NCI-H1092 treated with DMSO at 0.1 percent for 48 hours (cell line): ENCODE measurements at places on chromosomes 12 and 14.
A peak's percentile ranks its signal among the peaks of the same experiment; 100 is the strongest.

- DNase-seq = no peak
Observed at GRCh38 chr12:80282761-80283160, 161.3 kb upstream of the PTPRQ start.

DNA sequence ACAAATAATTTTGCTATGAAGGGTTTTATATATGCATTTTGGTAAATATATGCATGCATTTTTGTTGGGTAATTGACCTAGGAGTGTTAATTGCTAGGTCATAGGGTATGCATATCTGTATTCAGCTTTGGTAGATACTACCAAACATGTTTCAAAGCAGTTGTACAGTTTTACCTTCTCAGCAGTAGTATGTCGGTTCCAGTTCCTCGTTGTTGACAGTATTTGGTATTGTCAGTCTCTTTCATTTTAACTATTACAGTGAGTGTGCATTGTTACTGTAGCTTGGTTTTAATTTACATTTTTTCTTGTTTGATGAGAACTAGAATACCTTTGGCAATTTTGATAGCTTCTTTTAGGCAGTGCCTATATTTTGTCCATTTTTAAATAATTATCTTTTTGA is 98.9 kb downstream of the ARID2 start:
- DNase-seq = no peak

DNA sequence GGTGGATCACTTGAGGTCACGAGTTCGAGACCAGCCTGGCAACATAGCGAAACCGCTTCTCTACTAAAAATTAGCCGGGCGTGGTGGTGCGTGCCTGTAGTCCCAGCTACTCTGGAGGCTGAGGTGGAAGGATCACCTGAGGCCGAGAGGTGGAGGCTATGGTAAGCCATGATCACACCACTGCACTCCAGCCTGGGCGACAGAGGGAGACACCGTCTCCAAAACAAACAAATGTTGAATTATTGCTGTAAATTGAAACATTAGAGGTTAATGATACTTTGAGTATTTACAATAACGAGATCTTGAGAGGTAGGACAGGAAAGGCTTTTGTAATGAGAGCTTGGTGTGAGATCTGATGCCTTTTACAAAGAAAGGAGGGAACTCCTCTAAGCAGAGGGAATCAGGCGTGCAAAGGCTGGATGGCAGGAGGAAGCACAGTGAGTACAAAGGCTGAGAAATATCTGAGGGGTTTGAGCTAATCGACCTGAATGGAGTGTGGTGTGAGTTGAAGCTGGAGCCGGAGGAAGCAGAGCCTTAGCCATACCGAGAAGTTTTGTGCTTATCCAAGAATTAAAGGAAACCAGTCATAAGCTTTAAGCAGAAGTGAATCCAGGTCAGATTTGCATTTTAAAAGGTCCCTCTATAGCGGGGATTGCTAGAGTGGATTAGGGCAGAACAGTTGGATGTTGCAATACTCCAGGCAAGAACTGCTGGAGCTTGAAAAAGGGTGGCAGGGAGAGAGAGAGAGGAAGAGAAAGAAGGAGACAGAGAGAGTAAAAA is 1.1 kb downstream of the RHNO1 start:
- peak; percentile 89 for DNase-seq

- peak; percentile 13 for DNase-seq
Observed at GRCh38 chr14:89767861-89768268, 186.7 kb downstream of the EFCAB11 start.

- no peak for DNase-seq
Observed at GRCh38 chr14:104436047-104436591, 143.4 kb upstream of the C14orf180 start.

GRCh38 chr12:85281636-85282312 is 1.8 kb downstream of the ALX1 start:
- DNase-seq = no peak
